ENCODE measurements at places on chromosomes 6 and 20.
A peak's percentile ranks its signal among the peaks of the same experiment; 100 is the strongest.

GRCh38 chr6:74993136-74993535 is 212.7 kb downstream of the COL12A1 start:
- DNase-seq = no peak

GRCh38 chr6:170153436-170154319 is 137.2 kb downstream of the DLL1 start:
- DNase-seq = no peak

GRCh38 chr6:4316867-4317400 is 181.6 kb upstream of the ECI2 start:
- DNase-seq = no peak

DNA sequence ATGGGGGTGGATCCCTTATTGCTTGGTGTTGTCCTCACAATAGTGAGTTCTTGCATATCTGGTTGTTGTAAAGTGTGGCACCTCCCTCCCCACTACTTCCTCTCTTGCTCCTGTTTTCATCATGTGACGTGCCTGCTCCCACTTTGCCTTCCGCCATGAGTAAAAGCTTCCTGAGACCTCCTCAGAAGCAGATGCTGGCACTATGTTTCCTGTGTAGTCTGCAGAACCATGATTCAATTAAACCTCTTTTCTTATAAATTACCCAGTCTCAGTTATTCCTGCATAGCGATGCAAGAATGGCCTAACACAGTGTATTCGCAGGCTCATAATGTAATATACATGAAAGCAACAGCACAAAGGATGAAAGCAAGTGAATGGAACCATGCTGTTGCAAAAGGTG is 28.4 kb upstream of the ANKRD60 start:
- no peak for DNase-seq

GRCh38 chr20:63345328-63346100 is 15.6 kb downstream of the CHRNA4 start:
- no peak for DNase-seq

DNA sequence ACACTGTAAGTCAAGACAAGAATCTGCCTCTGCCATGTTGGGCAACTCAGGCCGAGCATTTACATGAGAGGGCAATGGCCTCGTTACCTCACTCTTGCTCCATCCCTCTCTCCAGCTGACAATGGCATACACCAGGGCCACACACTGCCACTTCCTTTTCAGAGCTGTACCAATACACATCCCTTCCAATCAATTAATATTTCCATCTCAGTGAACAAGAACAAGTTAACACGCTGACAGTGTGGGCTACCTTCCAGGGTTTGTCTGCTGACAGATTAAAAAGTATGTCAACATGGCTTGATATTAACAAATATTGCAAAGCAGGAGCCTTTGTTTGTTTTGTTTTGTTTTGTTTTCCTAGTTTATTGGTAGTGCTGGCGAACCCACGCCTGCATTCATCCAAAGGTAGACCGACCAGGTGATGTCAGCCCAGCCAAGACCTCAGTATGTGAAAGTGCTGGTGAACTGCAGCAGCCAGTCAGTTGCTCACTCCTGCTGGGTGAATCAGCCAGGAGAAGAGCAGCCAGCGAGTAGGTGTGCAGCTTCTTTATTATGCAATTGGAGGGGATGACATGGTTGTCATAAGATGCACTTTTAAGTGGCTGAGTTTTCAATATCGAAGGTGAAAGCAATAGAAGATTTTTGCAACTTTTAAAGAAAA is 487.3 kb upstream of the JARID2 start:
- DNase-seq = no peak

DNA sequence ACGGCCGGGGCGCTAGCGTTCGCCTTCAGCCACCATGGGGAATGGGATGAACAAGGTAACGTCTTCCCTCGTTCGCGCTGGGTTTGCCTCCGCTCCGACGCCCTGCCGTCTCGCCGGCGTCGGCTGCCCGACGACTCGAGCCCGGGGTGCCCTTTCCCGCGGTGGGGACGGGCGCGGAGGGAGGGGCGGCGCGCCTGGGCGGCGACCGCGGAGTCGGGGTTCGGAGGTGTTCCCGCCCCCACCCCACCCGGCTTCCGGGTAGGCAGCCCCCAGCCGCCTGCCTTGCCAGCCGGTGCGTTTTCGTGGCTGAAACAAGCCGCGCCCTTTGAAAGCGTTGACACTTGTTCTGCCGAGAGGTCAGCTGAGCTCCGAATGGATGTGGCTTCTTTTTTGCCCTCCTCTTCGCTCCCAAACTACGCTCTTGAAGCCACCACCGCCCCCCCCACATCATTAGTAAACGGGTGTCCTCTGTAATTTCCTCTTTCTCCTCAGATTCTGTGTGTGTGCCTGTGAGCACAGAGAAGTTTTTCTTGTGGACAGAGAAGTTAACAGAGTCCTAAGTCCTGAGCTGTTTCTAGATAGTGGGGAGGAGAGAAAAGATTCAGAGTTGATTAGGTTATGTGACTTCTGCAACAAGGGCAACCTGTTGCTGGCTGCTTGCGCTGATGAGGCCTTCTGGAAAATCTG is 362 bp downstream of the DUSP22 start:
- DNase-seq = no peak

DNA sequence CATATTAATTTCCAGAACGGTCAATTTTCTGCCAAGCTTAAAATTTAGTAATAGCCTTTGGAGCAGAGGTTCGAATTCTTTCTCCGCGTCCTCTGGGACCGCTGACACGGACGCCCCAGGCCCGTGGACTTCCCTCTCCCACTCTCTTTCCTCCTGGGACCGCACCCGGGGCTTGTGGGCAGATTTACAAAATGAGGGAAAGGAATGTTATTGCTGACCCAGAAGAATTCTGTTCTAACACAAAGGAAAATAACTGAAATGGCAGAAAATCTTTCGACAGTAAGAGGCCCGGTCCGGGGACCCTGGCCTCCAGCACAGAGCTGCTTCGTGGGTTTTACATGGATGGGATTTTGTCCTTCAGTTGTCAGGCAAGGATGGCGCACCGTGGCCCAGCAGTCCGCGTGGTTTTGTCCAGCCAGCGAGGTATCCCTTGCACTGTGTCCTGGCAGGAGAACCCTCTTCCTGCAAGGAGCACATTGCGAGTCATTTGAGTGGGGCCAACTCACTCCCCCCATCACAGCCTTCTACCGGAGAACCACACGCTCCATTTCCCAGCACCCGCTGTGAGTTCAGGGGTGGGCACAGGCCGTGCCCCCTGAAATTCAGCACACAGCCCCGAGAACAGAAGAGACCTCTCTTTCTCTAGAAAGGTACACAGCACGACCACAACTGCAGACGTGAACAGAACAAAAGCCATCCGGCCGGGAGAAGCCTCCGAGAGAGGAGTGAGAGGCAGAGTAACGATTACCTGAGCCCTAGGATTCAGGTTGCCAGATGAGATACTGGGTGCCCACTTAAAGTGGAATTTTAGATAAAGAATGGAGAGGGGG is 106.0 kb upstream of the AFDN start:
- DNase-seq = no peak

GRCh38 chr6:34347303-34347702 is 45.2 kb downstream of the NUDT3 start:
- no peak for DNase-seq

DNA sequence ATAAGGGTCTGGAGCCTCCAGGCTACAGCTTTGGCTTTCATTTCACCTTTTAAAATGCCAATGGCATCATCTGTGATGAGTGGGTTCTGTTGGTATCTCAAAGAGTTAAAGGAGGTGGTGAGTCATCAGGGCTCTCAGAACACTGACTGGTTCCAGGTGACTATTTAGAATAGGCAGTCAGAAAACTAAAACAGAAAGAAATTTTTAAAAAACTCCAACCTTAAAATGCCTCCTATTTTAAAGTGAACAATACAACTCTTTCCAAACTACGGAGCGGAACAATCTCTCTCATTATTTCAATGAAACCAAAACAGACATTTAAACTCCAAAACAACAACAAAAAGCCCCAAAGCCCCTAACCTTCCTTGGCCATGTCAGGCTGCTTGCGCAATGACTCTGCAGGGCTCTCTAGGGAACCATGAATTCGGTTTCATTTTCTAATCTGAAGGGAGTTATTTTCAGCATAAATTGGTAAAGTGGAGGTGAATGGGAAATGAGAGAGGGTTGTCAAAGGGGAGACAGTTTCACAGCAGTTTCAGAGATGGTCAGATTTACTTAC is 194.9 kb downstream of the KIF6 start:
- DNase-seq = no peak

DNA sequence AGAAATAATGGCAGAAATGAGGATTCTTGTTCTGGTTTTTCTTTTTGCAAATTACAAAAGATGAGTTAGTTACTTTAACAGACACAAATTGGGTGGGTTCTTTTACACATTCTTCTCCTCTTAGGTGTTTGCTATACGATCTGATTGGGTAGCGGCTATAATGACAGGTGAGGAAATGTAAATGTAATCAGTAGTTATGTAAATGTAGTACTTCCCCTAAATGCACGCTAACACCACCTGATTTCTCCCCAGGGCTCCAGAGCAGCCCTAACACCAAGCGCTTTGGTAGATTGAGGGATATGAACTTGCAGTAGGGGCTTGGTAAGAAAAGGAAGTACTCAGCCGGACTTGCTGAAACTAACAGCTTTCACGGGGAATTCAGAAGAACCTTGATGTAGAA is 499.4 kb upstream of the NOX3 start:
- DNase-seq = no peak

GRCh38 chr20:1035466-1035865 is 33.4 kb upstream of the RSPO4 start:
- no peak for DNase-seq

GRCh38 chr20:57435498-57436222 is 44.5 kb downstream of the RBM38 start:
- peak; percentile 40 for DNase-seq

DNA sequence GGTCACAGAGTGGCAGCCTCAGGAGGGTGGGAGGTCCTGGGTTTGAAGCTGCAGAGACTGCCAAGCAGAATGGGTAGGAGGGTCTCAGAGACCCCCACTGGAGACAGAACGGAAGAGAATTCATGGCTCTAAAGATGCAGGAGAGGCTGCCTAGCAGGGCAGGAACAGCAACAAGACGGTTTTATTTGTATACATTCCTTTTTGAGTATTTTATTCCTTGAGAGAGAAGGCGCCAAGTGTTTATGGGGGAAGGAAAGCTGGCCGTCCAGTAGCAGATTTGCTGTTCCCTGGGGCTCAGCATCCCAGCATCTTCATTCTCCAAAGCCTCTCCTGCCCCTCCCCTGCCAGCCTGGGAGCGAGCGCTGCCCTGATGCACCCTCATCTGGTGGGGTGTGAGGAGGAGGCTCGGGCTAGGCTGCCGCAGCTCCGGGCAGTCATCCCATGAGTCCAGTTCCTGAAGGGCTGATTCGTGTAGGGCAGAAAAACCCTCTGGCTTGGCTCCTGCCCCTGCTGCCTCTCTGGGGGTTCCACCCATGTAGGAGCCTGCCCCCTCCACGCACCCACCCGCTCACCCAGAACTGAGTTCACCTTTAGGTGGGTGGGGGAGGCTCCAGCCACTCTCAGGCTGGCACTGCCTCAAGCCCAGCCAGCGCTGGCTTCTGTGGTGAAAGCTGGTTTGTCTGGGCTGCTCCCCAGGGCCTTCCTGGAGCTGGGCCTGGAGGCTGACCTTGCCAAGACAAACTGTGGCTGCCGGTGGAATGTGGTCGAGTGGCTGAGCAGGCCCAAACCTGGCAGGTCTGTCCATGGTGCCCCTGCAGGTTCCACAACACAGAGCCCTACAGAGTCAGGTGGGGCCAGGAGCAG is 32.4 kb downstream of the CPXM1 start:
- no peak for DNase-seq

- DNase-seq = no peak
These were observed 7.8 kb upstream of the NR2E1 start for GRCh38 chr6:108157981-108158525.

DNA sequence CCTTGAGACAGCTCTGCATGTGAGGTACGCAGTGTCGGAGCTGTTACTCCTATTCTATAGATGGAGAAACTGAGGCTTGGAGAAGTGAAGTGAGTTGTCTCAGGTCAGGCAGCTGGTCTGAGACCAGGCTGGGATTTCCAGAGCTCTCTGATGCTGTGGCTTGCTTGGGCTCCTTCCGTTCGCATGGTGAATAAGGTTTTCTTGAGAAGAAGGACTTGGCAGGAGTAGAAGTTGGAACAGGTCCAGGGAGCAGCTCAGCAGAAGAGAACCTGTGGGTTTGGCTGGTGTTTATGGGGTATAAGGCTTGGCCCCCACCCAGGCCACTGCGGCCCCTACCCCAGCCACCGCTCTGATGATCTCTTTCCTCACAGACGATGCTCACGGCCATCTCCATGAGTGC is 7.4 kb downstream of the SLC12A5 start:
- DNase-seq = no peak

- DNase-seq = no peak
These were observed 275.2 kb downstream of the TFAP2B start for GRCh38 chr6:51093871-51094270.

- no peak for DNase-seq
These were observed 11.8 kb downstream of the RIPOR2 start for GRCh38 chr6:24923885-24924401.

DNA sequence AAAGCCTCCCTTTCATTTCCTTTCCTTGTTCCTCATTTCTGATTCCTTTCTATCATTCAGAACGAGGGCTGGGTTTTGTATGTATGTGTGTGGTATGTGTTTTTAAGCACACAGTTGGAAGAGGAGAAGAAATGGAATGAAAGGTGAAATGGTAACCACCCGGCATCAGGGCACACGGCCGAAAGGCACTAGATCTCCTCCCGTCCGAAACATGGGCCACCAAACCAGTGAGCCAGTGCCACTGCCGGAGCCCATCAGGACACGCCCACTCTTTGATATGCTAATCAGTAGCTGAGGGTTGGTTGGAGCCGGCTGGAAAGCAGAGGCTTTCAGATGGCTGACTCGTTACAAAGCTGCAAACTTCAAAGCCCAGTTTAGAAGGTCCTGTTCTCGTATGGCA is 228.6 kb upstream of the JARID2 start:
- DNase-seq = no peak

DNA sequence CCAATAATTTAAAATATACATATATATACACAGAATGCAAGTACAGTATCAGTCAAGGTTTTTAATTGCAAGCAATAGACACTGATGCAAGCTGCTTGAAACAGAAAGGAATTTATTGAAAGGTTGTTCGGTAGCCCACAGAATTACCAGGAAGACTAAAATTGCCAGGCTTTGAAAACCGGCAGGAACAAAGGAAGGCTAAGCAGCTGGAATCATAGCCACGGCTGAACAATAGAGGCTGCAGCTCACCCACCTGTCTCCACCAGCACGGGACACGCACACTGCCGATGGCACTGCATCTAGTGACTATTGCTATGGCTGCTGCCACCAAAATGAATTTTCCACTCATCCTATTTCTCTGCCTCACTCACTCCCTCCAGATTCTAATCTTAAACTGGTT is 22.0 kb upstream of the L3MBTL3 start:
- no peak for DNase-seq

DNA sequence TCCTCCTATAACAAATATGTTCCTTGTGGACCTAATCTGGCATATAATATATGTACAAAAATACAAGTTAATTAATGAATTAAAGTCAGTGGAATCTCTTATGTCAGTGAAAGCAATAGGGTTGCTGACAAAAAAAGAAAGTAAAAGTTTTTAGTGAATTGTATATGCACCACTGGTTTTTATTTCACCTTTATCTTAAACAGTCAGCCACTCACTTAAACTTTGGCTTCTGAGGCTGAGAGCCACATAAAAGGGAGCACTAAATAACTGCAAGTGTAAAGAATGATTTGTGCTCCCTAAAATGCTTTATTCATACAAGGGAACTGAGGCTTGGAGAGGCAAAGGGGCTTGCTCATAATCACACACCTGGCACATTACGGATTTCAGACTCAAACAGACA is 9.9 kb upstream of the F13A1 start:
- DNase-seq = no peak

GRCh38 chr6:11845664-11846577 is 67.3 kb upstream of the ADTRP start:
- DNase-seq = no peak

- DNase-seq = no peak
These were observed 25.8 kb downstream of the SERPINB9 start for GRCh38 chr6:2877057-2877882.

All from stimulated activated naive CD4-positive, alpha-beta T cell (primary cell).